Mesothelial cell of epicardium (in vitro differentiated cells): ENCODE measurements at places on chromosomes 12 and 14.

- H3K4me1 ChIP-seq: no peaks in the 10 kb centered on the region
- H3K36me3 ChIP-seq: no peaks in the 10 kb centered on the region
- no peak overlapping the region for H3K27ac ChIP-seq
- no peak overlapping the region for H3K4me3 ChIP-seq
Measured at GRCh38 chr14:21343035-21343794, 40.6 kb downstream of the SUPT16H start.

- H3K4me3 ChIP-seq: no peak overlapping the region
- no peak overlapping the region for H3K27ac ChIP-seq
- H3K36me3 ChIP-seq: no peaks in the 10 kb centered on the region
- peaks cover 2% of the 10 kb centered on the region for H3K4me1 ChIP-seq
- no peak for DNase-seq
- H3K27me3 ChIP-seq: no peaks in the 10 kb centered on the region
Measured at GRCh38 chr14:62062645-62063044, 300.4 kb downstream of the SNAPC1 start.

- H3K36me3 ChIP-seq: no peaks in the 10 kb centered on the region
- H3K27me3 ChIP-seq: no peaks in the 10 kb centered on the region
- DNase-seq: no peak
- peaks cover 3% of the 10 kb centered on the region for H3K4me1 ChIP-seq
- H3K4me3 ChIP-seq: no peak overlapping the region
Measured at GRCh38 chr14:90839024-90839888, 23.0 kb upstream of the TTC7B start.

DNA sequence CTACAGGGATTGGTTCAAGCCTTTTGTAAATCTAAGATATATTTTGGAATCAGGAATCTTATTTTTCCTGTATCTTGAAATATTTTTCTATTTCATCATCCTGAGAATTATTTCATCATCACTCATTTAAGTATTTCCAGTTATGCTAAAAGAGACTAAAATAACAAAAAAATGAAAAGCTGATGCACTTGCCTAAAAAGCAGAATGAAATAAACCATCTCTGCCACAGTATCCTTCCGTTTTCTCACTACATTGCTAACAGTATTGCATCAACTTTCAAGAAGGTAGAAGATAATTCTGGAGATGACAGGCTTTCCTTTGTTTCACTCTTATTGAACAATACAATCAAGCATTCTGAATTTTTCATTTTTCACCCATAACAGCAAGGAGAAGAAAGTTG is 31.1 kb upstream of the EIF5 start:
- H3K4me1 ChIP-seq: no peaks in the 10 kb centered on the region
- H3K27ac ChIP-seq: no peak overlapping the region
- H3K36me3 ChIP-seq: no peaks in the 10 kb centered on the region
- H3K27me3 ChIP-seq: peaks cover 6% of the 10 kb centered on the region
- H3K4me3 ChIP-seq: no peak overlapping the region

DNA sequence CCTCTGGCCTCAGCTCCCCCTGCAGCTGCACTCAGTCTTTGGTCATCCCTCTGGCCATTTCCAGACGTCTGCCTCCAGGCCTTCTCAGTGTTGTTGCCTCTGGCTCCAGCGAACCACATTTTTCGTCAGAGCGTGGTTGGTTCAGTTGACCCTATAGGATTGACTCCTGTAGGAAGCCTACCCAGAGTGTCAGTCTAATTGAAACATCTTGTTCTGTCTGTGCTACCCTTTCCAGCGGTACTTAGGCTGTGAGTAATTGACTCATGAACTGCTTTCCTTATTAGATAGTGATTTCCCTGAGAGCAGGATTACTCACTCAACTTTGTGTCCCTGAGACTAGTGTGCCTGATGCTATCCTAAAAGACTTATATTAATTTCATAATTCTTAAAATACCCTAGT is 373.2 kb downstream of the ATP23 start:
- H3K27ac ChIP-seq: no peak overlapping the region
- H3K36me3 ChIP-seq: no peaks in the 10 kb centered on the region
- H3K4me1 ChIP-seq: no peaks in the 10 kb centered on the region
- no peaks in the 10 kb centered on the region for H3K27me3 ChIP-seq
- no peak for DNase-seq
